NCI-H1436 treated with DMSO at 0.1 percent for 48 hours (cell line): ENCODE measurements at places on chromosomes 13 and 19.

DNA sequence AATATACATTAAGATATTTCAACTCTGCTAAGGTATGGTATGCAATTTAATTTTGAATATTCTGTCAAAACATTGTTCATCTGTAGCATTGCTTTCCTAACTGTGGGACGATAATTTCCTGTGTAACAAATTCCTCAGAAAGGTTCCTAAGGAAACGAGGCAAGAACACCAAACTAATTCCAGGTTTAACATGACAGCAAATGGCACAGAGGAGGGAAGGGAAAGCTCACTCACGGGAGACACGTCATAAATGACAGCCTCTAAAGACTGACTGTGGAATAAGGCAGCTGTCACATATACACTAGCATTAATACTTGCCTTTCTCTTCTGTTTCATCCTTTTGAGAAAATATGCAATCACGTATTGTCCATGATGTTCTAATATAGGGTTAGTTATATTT is 380.6 kb downstream of the LIG4 start:
- DNase-seq, result no peak

- DNase-seq, result no peak
Observed at GRCh38 chr13:100178309-100178708, 89.4 kb downstream of the PCCA start.

DNA sequence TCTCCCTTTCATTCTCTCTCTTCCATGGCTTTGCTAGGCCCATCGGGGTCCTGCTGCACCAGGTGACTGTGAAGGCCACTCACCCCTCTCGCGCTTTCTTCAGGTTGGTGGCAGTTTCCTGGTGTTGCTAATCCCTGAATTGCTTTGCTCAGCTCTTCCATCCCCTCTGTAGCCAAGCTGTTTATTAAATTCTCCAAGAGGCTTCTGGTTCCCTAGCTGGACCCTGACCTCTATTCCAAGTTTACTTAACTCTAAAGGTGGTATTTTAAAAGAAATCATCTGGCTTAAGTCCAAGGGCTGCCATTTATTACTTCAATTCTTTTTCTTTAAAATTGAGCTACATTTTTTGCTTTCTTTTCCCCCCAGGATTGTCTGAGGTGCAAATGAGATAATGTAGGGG is 32.7 kb upstream of the MICU2 start:
- DNase-seq, result no peak

DNA sequence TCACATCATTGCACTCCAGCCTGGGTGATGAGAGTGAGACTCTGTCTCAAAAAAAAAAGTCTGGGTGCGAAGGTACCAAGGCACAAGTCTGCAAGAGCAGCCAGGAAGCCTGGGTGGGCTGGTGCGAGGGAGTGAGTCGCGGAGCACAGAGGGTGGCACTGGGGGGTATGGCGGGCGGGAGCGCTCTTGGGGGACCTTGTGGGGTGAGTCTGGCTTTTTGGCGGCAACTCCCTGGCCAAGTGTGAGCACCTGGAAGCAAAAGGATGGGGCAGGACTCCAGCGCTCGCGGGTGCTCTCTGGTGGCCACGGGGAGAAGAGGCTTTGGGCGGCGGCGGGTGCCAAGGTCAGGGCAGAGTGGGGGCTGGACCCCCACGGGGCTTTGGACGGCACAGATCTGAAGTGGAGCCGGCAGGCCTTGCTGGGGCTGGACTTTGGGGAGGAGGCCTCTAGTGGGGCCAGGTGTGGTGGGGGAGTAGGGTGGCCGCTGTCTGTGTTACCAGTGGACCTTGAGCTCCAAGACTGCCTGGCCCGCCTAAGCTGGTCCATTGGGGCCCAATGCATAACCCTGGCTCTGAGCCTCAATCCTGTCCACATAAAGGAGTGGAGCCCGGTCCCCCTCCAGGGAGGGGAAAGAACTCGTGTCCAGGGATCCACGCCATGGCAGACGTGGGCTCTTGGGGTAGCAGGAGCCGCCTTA is 1.6 kb downstream of the P2RY11 start:
- no peak for DNase-seq

GRCh38 chr13:45909089-45909488 is 57.5 kb upstream of the SIAH3 start:
- DNase-seq, result no peak

- DNase-seq, result no peak
Observed at GRCh38 chr19:16435999-16436650, 35.6 kb downstream of the EPS15L1 start.

- no peak for DNase-seq
Observed at GRCh38 chr13:33169273-33169980, 116.1 kb downstream of the STARD13 start.

- DNase-seq, result no peak
Observed at GRCh38 chr19:19064811-19065745, 1.3 kb downstream of the SLC25A42 start.

GRCh38 chr13:66314911-66315310 is 915.2 kb downstream of the PCDH9 start:
- no peak for DNase-seq

DNA sequence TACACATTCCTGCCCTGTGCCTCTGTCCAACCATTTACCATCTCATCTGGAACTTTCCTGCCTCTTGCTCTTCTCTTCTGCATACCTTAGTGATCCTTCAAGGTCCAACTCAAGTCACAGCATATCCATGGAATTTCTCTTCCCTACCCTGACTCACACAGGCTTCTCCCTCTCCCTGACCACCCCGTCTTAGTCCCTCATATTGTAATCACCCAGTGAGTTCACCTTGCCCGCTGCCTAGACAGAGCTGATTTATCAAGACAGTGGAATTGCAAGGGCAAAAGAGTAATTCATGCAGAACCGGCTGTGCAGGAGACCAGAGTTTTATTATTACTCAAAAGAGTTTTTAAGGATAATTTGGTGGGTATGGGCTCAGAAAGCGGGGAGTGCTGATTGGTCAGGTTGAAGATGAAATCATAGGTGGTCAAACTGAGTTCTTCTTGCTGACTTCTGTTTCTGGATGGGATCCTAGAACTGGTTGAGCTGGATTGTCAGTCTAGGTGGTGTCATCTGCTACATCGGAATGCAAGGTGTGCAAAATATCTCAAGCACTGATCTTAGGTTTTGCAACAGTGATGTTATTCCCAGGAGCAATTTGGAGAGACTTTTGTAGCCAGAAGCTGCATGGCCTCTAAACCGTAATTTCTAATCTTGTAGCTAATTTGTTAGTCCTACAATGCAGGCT is 67.2 kb downstream of the HSPH1 start:
- DNase-seq, result no peak

- no peak for DNase-seq
Observed at GRCh38 chr19:16073481-16073880, 2.8 kb upstream of the TPM4 start.

DNA sequence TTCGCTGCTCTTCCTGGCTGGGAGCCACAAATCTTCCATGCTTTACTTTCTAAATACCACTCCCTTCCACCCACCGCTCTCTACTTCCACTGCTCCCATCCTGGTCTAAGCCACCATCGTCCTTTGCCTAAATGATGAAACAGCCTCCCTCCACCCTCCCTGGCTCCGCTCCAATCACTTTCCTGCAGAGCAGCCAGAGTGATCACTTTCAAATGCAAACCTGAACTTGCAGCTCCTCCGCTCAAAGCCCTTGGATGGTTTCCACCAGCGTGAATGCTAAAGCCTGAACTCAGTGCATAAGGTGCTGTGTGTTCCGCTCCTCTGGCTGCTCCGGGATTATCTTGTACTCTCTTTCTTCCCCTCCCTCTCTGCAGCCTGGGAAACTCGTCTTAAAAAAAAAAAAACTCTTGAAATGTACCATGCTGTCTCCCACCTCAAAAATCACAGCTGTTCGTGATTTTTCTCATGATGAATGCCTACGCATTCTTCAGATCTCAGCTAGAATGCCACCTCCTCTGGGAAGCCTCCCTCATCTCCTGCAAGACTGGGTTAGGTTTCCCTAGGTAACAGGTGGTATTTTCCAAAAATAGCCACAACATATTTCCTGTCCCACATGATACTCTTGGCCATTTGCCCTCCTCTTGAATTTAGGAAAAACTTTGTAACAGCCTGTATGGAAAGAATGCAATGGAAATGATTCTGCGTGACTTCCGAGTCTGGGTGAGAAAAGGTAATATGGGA is 3.7 kb upstream of the SIN3B start:
- no peak for DNase-seq

DNA sequence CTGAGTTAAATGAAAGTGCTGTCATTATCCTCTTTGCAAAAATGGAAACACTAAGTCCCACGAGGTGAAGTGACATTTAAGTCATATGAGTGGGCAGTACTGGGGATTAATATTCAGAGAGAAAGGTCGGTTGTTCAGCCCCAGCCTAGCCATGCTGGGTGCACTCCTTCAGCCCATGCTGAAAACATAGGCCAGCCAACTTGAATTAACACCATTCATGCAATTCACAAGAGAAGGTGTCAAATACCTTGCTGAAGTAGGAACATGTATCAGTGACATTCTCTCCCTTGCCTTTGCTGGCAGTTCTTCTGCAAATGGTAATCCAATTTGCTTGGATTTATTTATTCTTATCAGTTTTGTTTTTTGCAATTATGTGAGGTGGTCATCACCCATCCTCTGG is 256.3 kb downstream of the DNAJC15 start:
- DNase-seq, result no peak

DNA sequence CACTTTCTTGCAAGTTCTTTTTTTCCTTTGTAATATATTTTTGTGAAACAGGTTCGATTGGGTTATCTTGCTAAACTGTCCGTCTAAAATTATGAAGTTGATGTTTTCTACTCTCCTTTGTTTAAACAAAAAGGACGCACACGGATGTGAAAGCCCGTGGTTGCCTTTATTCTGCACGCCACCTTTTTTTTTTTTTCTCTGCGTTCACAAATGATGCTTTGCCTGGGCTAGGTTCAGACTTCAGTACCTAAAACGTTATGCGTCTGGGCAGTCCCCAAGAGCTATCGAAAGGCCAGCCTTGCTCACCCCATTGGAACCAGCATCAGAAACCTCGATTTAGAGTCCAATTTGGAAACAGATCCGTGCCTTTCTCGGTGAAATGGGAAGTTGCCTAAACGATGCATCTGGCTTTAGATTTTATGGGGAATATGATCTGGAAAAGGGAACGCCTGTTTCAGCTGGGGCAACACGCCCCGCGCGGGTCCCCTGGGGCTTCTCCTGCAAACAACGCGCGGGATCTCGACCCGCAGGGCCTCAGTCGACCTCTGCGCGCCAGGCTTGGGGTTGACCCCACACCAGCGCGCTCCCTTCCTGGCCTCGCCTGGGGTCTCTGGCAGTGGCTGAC is 113.9 kb downstream of the KCNRG start:
- DNase-seq, result no peak

- no peak for DNase-seq
Observed at GRCh38 chr13:73368608-73369007, 309.8 kb downstream of the KLF5 start.

DNA sequence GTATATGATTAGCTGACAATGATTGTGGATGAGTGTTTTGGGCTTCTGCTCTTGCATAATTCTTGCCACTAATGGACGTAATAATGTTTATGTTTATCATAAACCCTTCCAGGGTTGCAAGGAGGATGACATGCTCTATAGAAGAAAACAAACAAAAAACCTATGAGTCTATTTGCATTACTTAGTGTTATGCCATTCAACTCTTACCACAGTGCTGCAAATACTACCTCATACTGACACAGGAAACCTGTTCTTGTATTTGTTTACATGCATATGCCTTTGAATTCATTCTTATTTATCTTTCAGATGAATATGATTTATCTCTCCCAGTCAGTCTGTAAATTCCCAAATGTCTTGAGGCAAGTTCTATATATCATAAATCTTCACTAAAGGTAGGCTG is 39.6 kb upstream of the FREM2 start:
- no peak for DNase-seq

- DNase-seq, result no peak
Observed at GRCh38 chr19:38665219-38665931, 17.9 kb downstream of the ACTN4 start.

DNA sequence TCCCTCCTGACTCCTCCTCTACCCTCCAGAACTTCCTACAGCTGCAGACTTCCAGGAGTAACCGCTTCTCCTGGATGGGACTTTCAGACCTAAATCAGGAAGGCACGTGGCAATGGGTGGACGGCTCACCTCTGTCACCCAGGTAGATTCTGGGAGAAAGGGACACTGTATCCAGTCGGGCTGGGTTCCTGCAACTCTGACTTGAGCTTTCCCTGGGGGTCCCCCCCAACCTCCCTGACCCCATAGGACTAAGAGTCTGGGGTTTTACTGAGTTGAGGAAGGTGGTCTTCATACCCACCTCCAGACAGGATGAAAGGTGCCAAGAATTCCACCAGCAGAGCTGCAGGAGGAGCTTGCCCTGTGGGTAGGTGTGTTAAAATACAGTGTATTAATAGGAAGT is 4.4 kb downstream of the CLEC4M start:
- no peak for DNase-seq

DNA sequence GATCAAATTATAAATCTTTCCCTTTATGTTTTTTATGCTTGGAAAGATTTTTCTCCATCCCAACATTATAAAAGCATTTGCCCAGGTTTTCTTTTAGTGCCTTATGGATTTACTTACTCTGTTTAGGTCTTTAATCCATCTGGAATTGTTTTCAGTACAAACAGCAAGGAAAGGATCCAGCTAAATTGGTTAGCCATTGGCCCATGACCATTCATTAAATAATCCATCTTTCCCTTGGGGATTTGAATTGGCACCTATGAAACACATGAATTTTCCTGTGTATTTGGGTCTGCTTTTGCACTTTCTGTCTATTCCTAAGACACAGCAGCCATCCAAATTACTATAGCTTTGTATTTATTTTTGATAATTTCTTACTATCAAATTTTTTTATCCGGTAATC is 28.8 kb upstream of the SHKBP1 start:
- DNase-seq, result no peak

GRCh38 chr13:98775844-98776598 is 23.5 kb upstream of the SLC15A1 start:
- no peak for DNase-seq

DNA sequence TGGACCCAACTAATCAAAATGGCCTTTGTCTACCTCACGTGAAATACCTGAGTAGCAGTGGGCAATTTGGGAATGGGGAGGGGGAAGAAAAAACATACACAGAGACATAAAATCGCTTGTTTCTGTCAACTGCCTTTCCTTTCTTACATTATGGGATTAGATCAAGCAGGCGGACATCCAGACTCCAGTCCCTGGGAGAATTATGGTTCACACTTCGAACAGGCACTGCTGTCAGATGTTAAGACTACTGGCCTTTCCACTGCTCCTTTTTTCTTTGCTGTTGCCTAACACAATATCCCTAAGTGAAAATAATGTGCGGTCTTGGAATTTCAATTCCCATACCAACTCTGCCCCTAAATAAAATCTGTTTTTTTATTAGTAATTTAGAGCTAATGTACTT is 1719.7 kb upstream of the SLC10A2 start:
- no peak for DNase-seq
